ENCODE measurements at places on chromosomes 7 and 10.

- no peak for DNase-seq
Measured at GRCh38 chr10:104250371-104250770, 4.3 kb upstream of the GSTO1 start.

DNA sequence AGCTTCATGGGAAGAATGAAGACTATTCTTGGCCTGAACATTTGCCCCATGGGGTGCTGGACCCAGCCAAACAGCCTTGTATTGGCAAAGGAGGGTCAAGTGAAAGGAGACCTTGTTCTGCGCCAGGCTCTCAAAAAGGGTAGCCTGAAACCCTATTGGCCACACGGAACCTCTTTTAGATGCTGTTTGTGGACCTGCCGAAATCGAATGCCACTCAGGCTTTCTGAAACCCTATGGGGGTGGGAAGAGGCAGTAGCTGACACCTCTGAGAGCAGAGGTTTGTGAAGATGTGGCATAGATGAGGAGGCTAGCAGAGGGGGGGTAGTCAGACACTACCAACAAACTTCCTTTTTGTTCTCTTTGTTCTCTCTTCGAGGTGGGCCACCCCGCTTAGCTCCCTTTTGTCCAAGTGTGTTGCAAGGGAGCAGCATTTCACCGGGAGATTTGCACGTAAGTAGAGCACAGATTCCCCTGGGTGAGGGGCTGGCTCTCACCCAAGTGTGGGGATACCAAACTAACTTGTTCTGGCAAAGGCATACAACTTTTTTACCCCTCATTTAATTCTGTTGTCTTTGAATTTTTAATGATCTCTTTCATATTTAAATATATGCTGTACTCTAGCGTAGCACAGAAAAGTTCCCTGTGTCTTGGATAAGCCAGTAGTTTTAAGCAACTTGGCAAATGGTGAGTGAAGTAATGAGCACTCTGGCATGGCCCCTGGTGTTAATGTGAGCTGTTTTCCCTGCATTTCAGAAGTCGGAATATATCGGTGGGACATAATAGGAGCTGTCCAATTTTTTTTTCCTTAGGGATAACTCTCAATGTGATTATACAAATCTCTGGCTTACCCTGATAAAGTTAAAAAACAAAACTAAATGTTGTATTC is 107.7 kb downstream of the SEPTIN7 start:
- no peak for DNase-seq

- no peak for DNase-seq
Measured at GRCh38 chr7:93238131-93238530, 6.0 kb downstream of the VPS50 start.

- no peak for DNase-seq
Measured at GRCh38 chr7:44647981-44648714, 41.7 kb downstream of the OGDH start.

GRCh38 chr10:63355682-63356081 is 110.1 kb downstream of the JMJD1C start:
- no peak for DNase-seq

- no peak for DNase-seq
Measured at GRCh38 chr7:83201355-83201754, 38.7 kb upstream of the PCLO start.
